NCI-H524 (cell line): ENCODE measurements at places on chromosomes 3 and 15.
A peak's percentile ranks its signal among the peaks of the same experiment; 100 is the strongest.

DNA sequence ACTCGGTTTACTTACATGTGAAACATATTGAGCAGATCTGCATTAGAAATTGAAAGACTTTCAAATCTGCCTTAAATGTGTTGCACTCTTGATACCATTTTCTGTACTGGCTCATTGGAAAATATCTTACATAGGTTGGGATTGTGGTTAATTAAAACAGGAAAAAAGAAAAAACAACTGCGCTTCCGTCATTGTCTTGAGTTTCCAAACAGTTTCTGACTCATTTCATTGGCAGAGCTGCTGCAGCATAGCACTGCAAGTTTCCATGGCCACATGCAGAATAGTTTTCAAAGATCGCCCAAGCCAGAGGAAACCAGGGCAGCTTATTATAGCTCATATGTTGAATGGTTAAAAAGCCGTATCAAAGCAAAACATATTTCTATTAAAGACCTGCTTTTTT lies 446.6 kb upstream of the BCHE start:
- no peak for DNase-seq

DNA sequence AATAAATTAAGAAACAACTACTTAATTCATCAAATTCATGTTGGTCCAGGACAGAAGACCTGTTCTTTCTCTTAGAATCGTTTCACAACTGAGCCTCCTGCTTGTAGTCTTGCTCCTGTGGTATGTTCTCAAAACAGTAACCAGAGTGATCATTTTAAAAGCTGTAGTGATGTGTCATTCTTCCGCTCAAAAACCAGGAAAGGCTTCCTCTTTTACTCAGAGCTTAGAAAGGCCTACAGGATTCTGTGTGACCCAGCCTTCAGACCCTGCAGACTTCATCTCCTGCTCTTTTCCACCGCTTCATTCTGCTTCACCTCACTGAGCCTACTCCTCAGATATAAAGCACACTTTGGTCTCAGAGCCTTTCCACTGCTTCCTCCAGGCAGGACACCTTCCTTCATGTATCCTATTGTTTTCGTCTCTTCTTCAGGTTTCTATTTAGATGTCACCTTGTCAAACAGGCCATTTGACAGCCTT lies 22.7 kb downstream of the ST6GAL1 start:
- no peak for DNase-seq

GRCh38 chr3:188534633-188535032 lies 380.7 kb downstream of the LPP start:
- DNase-seq: no peak

- no peak for DNase-seq
Observed at GRCh38 chr15:60454824-60455223, 24.1 kb downstream of the ICE2 start.

GRCh38 chr15:84811828-84812227 lies 5.3 kb upstream of the ALPK3 start:
- DNase-seq: no peak

- no peak for DNase-seq
Observed at GRCh38 chr3:44058868-44059203, 182.8 kb upstream of the TOPAZ1 start.

GRCh38 chr15:93088981-93089726 lies at the start of gene RGMA:
TSS of gene RGMA (minus strand) at chr15:93089211. CDS start at chr15:93088932, 279 bp downstream.
- no peak for DNase-seq

- no peak for DNase-seq
Observed at GRCh38 chr3:154762486-154762885, 317.6 kb upstream of the MME start.

- no peak for DNase-seq
Observed at GRCh38 chr3:101962055-101962454, 112.7 kb downstream of the NFKBIZ start.

DNA sequence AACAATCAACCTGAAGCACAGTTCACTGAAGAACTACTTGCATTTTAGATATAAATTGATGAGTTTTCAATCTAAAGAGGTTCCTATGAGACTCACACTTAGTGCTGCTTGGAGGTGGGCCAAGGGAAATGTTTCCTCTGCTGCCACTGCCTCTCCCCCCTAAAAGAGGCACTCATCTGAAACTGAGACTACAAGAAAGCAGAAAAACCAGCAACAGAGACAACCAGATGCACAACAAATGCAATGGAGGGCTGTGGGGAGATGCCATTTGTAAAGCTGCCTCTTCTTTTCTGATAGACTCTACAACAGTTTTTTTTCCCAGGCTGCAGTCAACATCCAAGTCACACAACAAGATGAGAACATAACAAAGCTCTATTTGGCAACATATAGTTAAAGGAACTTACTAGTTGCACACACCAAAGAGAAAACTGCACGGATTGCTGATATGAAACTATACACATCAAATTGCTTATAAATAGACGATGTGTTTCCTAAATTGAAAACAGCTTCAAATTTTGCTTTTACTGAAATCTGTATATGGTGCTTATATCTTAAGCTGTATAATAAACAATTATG lies 11.0 kb downstream of the TSPAN3 start:
- DNase-seq: no peak

GRCh38 chr3:169998668-169999131 lies 32.1 kb downstream of the SEC62 start:
- no peak for DNase-seq

GRCh38 chr3:114716916-114717315 lies 423.1 kb downstream of the TIGIT start:
- no peak for DNase-seq

DNA sequence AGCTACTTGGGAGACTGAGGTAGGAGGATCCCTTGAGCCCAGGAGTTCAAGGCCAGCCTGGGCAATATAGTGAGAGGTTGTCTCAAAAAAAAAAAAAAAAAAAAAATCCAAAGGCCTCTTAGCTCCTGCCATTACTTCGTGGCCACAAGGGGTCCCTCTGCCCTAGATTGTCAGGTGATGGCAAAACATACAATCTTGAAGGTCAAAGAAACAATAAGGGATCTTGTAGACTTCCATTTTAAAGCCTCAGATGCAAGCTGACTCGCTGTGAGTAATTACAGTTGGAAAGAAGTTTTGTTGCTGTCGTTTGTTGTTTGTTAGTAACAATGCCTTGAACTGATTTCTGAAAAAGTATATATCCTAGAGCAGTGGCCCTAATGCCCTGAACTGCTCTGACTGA lies 55.9 kb upstream of the PLCL2 start:
- peak; percentile 18 for DNase-seq

DNA sequence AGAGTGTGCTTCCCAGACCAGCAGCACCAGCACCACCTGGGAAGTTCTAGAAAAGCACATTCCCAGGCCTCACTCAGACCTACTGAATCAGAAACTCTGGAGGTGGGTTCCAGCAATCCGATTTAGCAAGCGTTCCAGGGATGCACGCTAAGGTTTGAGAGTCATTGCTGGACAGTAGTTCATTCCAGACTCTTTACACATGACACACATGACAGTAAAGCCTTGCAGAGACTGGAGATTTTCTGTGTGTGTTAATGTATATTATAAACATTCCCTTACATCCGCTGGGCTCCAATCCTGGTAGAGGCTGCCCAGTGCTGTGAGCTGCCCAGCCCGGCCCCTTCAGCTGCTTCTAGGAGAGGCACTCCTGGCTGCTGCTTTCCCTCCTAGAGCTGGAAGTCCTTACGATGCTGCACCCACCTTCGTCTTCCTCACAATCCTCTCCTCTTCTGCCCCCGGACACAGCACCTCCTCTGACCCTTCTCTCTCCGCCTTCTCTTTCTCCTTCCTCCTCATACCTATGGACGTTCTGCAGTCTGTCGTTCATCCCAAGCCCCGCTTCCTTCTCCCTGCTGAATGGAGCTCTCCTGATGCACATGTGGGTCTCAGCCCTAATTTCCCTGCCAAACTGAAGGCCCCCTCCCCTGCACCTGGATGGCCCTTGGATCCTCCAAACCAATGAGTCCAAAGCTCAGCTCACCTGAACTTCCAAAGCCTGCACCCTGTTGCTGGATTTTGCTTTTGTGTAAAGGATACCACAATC lies 44.4 kb downstream of the ITGA11 start:
- DNase-seq: no peak

DNA sequence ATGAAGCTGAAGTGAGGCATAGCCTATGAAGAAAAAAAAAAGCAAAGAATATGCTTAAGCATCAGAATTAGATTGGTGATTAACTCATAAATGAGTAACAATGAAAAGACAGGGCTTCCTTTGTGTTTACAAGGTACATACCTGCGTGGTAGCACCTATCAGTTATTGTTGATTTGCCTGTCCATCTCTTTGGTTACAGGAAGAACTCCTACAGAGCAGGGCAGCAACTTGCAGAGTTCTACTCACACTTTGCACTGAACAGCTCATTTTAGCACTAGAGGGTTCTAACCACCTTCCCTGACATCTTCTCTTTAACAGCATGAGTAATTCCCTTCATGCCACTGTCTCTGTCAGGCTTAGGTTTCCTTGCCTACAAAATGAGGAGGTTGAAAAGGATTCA lies 166.0 kb downstream of the DPH6 start:
- no peak for DNase-seq

DNA sequence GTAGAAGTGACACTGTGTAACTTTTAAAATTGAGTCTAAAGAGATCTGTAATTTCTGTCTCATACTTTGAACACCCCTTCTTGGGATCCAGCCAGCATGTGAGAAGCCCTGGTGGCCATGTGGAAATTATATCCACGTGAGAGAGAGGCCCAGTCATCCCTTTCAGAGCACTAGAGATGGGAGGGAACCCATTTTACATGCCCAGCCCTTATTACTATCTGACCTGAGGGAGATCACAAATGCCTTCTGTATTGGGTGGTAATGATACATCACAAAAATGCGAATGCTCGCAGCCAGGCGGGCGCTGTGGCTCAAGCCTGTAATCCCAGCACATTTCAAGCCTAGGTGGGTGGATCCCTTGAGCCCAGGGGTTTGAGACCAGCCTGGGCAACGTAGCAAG lies 27.3 kb upstream of the TRAK1 start:
- DNase-seq: no peak

DNA sequence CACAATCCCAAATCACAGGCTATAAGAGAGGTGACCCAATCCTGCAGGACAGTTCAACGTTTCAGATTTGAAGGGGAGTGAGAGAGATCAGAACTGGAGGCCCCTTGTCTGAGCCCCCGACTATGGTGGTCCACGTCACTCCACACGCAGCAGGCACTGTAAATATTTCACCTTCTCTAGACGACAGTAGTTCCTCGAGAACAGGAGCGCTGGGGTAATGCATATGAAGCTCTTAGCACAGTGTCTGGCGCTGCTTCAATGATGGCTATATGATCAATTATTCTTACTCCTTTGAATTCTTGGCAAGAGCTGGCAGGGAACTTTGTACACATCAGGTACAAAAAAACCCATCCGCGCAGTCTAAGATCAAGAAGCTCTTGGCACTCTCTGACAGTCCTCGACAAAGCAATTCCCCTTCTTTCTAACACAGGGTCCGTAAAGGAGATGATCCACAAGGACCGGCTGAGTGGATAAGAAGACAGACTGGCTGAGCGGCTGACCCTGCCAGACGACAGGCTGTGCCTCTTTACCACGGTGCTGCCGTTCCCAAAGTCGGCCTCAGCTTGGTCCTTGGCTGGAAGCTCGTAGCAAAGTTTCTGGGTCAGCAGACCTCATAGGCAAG lies 522 bp upstream of the NRROS start:
- peak; percentile 52 for DNase-seq

GRCh38 chr15:40558952-40559742 lies 5.7 kb downstream of the CCDC32 start:
- no peak for DNase-seq

- DNase-seq: no peak
Observed at GRCh38 chr3:167662919-167663400, 9.2 kb upstream of the WDR49 start.

DNA sequence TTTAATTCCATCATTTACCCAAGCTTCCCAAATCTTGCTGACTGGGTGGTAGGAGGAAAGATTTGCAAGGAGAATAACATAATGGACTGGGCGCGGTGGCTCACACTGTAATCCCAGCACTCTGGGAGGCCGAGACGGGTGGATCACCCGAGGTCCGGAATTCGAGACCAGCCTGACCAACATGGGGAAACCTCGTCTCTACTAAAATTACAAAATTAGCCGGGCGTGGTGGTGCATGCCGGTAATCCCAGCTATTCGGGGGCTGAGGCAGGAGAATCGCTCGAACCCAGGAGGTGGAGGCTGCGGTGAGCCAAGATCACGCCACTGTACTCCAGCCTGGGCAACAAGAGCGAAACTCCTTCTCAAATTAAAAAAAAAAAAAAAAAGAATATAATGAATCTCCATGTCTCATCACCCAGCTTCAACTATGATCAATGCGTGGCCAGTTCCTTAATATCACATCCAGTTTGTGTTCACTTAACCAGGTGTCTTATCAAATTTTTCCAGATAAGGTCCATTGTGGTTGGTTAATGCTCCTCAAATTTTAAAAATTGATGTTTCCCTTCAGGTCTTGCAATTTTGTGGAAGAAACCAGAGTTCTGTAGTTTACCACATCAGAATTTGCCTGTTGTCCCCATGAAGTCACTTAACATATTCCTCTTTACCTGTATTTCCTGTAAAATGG lies 1.3 kb upstream of the ABCF3 start:
- DNase-seq: no peak

DNA sequence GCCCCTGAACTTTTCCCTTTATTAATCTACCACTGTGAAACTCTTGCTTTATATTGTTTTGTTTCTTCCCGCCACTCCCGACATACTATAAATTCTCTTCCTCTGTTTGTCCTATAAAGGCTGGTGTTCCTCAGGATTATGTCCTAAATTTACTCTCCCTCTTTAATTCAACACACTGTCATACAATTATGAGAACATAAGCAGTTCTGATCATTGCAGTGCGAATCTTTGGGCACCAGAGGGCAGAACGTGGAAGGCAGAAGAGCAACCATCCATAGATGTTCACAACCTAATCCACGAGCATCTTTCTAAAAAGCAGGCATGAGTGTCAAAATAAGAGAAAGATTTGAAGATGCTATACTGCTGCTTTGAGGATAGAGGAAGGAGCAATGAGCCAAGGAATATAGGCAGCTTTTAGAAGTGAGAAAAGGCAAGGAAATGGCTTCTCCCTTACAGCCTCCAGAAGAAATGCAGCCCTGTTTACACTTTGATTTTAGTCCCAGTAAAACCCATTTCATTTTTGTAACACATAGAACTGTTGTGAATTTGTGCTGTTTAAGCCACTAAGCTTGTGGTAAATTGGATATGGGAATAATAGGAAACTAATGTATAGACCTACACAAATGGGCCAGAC lies 179.4 kb downstream of the GBE1 start:
- peak; percentile 34 for DNase-seq

- DNase-seq: no peak
Observed at GRCh38 chr15:59595434-59595915, 16.1 kb upstream of the GCNT3 start.

- DNase-seq: no peak
Observed at GRCh38 chr15:85690561-85691231, 104.0 kb downstream of the KLHL25 start.

- DNase-seq: peak; percentile 22
Observed at GRCh38 chr15:34336991-34337556, 507 bp downstream of the SLC12A6 start.

GRCh38 chr15:88312941-88313579 lies 56.5 kb upstream of the NTRK3 start:
- DNase-seq: no peak

DNA sequence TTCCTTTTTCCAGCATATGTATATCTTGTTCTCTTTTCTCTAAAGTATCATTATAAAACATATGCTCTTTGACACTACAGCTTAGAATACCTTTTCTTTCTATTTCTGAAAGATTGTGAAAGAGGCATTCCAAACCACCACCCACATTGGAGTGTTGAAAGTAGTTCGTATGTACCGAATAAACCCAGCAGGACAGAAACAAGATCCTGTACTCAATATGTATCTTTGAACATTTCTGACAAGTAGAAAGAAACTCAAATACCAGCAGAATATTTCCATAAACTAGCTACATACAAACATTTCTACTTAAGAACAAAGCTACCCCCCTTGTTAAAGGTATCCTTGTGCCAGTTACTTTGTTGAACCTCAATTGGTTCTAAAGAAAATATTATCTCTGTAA lies 415.3 kb upstream of the ALCAM start:
- no peak for DNase-seq
